ENCODE measurements at places on chromosomes 11 and 22.

DNA sequence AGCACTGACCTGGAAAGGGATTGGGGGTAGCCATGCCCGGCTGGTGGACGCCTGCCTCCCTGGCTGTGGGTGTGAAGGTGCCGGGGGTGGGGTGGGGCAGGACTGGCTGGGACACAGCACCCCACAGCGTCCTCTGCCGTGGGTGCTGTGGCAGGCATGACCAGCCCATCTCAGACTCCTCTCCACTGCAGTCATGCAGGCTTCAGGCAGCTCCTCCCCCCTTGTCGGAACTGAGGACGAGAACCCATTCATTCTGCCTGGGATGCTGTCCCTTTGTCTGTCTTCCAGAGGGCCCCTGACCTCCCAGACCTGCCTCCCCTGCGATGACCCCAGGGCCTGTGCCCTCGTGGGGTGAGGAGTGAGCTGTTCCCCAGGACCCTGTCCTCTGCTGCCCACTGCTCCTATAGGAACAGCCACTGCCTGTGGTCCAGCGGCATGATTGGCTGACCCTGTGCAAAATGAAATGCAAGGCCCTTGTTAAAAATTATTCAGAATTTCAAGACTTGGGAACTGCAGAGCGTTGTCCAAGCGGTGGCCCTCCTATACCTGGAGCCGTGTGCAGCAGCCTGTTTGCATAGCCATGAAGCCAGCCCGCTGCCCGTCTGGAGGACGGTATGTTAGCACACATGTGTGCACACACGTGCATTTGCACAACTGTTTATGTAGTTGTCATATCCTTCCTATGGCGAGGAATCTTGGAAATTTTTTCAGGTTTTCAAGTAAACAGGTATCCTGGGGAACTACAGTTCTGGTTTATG is 1122.3 kb downstream of the BRD1 start:
- DNase-seq, result no peak

- DNase-seq, result no peak
Measured at GRCh38 chr11:46099963-46100316, 21.3 kb downstream of the PHF21A start.

DNA sequence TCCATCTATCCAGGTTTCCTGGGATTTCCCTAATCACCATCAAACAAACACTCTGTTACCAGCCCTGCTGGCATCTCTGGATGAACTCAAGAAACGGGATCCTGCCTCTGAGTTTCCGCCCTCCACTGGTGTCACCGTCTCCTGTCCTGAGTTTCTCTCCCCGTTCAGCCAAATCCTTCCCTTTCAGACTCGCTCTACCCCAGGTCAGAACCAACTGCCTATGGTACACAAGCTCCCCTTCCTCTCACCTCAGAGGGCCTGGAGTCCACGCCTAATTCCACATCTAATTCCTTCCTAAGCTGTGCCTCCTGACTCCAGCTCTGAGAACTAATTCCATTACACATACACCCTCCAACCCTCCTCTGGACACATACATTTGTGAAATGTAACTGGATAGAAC is 96.1 kb downstream of the SHANK2 start:
- DNase-seq, result no peak

GRCh38 chr11:126782810-126783209 is 217.8 kb downstream of the KIRREL3 start:
- DNase-seq, result no peak

GRCh38 chr11:122149202-122149601 is 33.2 kb upstream of the BLID start:
- DNase-seq, result no peak

DNA sequence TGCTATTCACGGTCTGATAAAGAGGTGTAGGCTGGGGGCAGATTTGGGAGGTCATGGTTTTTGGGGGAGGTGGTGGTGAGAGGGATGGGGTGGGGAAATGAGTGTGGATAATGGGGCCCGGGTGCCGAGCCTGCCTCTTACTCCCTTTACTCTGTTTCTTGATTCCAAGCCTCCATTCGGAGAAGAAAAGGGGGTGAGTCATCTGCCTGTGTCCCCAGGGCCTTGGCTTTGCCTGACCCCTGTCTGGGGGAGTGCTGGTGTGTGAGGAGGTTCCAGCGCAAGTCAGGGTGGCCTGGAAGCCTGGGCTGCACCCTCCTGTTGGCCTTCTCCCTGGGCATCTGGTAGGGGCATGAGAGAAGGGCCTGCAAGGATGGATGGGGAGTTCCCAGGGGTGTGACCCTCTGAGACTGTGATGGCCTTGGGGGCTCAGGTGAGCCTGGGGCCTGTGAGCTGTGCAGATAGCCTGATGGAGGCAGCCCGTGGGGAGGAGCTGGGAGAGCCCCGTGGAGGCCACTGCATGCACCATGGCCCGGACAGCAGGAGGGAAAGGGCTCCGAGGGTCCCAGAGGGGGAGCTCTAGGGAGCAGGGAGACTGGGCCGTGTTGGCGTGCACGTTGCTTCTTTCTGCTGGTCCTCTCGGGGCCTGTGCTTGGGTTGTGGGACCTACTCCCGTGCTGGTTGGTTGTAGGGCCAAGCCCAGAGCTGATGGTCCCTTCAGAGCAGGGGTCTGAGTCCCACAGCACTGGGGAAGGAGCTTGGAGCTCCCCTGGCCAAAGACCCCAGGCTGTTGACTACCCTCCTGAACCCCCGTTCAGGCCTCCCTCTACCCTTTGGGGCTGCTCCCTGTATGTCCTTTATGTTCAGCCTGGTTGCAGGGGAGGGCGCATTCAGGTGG is 26.3 kb upstream of the ACR start:
- DNase-seq, result no peak

GRCh38 chr11:58658623-58659022 is 36.2 kb downstream of the CNTF start:
- DNase-seq, result no peak

DNA sequence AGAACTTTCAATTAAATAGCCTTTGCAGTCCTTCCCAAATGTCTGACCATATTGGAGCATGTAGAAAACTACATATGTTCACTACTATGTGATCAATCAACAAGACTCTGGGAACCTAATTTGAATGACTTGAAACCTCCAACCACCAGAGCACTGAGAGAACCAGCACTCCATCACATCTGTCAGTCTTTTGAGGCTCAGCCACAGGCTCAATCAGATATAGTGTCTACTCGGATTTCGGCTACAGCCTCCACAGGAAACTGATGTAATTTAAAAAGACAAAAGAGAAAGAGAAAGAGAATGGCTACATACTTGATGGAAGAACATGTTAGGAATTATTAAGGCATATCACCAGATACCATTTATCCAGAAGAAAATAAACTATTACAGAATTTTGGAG is 859.0 kb downstream of the FAM181B start:
- peak; percentile 18 for DNase-seq

DNA sequence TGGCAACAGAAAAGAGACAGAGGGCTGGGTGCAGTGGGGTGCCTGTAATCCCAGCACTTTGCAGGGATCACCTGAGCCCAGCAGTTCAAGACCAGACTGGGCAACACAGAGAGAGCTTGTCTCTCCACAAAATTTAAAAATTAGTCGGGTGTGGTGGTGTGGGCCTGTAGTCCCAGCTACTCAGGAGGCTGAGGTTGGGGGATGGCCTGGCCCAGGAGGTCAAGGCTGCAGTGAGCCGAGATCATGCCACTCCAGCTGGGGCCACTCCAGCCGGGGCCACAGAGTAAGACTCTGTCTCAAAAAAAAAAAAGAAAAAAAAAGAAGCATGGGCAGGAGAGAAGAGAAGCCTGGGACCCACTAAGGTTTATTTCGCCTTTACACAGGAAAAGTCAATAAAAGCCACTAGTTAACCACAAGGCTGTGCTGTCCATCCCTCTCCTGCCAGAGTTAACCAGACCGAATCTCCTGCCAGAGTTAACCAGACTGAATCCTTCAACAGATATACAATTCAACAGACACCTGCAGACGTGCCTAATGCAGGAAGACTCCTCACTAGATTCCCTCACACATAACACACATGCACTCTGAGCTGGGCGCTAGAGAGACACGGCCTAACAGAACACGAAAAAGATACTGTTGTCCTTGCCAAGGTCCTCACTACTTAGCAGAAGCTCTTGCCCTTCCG is 29.8 kb downstream of the MICAL3 start:
- no peak for DNase-seq

DNA sequence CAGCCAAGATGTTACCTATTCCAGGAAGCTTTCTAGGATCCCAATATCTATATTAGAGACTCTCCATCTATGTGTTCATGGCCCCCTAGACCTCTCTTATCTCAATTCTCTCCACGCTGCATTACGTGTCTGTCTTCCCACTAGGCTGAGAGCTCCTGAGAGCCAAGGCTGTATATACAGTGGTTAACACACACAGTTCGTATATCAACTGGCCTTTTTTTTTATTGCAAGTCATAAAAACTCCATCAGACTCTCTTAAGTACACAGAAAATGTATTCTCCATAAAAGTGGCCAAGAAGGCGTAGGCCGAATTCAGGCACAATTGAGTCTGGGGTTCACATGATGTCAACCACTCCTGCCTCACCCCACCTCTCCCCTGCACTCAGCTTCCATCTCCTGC is 115.9 kb downstream of the TRIM29 start:
- no peak for DNase-seq

DNA sequence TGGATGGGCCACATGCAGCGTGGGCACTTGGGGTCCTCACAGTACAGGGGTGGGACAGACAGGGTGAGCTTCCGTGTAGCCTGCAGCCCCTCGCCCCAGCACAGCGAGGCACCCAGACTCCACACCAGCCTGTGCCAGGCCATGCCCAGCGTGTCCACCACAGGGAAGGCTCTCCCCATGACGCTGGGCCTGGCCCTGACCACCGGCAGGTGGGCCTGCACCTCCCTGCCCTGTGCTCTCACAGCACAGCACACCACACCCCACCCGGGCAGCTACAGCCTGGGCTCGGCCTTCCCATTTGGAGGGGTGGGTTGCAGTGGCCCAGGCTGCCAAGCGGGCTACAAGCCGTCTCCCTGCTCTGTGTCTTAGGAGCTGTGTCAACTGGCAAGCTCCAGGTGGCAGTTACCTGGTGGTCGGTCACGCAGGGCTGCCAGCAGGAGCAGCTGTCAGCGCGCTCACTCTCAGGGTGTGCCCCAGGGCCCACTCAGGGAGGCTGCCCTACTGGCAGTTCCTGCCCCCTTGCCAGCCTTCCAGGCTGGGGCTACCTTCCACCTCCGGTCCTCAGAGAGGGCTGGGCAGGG is 4.6 kb downstream of the MOB2 start:
- DNase-seq, result no peak
